ENCODE measurements at places on chromosomes 5 and 9. TPM values are rescaled to one million over a fixed set of nuclear protein-coding genes. Genes with fewer than 3 reads are reported as not detected.

The ADAMTS6 gene
- 1.1 TPM for total RNA-seq

The GDNF gene
- total RNA-seq: 0.80 TPM

The PHF24 gene
- 0.16 TPM for total RNA-seq

- no peak overlapping the region for H3K27ac ChIP-seq
- H3K4me1 ChIP-seq: no peaks in the 10 kb centered on the region
- no peak overlapping the region for H3K4me3 ChIP-seq
- DNase-seq: no peak
These were observed 839.3 kb upstream of the WWC1 start for GRCh38 chr5:167452136-167452535.

GRCh38 chr5:76546497-76547102 is 76.6 kb downstream of the F2RL2 start:
- no peak overlapping the region for H3K4me3 ChIP-seq
- H3K4me1 ChIP-seq: peaks cover 21% of the 10 kb centered on the region
- peak overlapping the region; percentile 78 for H3K27ac ChIP-seq
- no peak for DNase-seq
- H3K36me3 ChIP-seq: no peaks in the 10 kb centered on the region
